NCI-H460 (cell line): ENCODE measurements at places on chromosomes 12 and 14.

DNA sequence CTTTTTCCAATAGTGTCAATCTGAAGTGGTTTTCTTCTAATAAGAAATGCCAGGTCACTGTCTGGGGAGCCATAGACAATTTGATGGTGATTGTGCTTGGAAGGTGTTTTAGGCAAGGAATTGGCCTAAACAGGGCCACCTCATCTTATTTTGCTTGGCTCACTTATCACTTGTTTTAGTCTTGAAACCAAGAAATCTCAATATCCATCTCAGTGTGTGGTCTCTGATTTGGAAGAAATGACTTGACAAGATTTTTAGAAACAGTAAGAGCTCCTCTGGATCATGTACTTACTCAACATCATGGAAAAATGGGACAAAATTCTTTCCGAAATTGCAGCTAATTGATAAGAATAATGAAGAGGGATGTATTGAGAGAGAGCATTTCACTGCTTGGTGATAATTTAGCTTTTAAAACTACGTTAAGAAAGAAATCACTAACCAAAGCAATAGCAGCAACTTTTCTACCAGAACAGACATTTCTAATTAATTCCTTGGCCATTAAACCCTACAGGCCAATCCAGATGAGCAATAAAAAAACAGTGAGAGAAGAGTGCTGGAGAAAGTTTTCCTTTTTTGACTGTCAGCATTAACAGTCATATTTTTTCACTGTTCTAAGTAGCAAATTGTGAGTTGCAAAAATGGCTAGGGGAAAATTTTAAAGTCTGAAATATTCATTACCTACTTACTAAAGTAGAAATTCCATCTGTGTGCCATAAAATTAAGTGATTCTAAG, 157.3 kb downstream of the AEBP2 start:
- DNase-seq, result no peak

DNA sequence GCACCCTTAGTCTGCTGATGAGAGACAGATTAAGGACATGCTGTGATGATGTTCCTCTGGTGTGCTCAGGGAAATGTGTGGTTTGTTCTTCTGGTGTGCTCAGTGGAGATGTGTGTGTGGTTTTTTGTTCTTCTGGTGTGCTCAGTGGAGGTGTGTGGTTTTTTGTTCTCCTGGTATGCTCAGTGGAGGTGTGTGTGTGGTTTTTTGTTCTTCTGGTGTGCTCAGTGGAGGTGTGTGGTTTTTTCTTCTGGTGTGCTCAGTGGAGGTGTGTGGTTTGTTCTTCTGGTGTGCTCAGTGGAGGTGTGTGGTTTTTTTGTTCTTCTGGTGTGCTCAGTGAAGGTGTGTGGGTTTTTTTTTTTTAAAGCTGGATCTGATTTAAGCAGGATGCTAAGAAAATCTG, 15.4 kb downstream of the PIWIL1 start:
- no peak for DNase-seq

DNA sequence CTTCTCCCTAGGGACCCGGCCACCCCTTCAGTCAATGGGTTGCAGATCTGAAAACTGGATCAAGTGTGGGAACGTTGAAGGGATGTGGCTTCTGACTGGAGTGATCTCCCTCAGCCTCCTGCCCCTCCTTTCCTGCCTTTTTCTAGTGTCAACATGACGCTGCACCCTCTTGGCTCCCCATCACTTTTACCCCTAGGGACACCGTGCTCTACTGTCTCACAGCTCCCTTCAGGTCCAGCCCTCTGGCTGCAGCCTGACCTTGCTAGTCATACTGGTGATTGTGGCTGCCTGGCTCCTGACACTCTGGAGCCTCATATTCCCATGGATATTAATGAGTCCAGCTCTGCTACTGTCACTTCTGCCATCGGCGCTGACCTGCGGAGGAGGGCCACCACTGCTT, 51.5 kb upstream of the RASSF3 start:
- DNase-seq, result no peak

GRCh38 chr14:57326253-57326652, 57.5 kb downstream of the AP5M1 start:
- no peak for DNase-seq

- peak; percentile 31 for DNase-seq
Measured at GRCh38 chr12:114476159-114476558, 70.2 kb upstream of the TBX5 start.

- no peak for DNase-seq
Measured at GRCh38 chr12:80752464-80752863, 35.8 kb downstream of the MYF5 start.

DNA sequence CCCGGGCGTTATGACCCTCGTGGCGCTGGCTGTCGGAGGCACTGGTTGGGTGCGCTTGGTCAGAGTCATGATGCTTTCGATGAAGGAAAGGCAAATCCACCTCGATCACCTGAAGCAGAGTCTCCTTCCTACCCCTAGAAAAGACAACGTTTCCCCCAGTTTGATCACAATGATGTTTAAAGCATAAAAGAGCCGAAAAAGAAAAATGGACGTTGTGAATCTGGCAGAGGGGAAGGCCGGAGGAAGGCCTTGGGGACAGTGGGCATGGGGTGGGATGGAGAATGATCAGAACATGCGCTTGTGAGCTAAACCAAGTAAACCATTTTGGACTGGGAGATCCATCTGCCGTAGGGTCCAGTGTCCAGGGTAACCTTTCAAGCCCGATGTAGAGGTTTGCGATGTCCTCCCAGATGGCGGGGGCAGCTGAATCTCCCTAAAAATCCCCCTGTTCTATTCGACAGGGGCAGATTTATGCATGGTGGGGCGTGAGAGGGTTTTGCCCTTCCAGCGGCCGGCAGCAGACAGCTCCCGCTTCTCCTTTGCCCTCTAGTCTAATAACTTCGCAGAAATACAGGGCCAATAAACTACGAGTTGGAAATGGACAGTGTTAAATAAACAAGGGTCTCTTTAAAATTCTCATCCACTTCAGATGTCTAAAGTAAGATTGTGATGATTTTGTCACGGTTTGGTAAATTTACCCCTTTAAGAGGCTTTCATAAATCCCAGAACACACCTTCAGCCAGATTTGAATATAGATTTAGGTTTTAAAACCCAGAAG, 2.3 kb upstream of the OTX2 start:
- DNase-seq, result no peak

- no peak for DNase-seq
Measured at GRCh38 chr12:65634061-65634460, 190.2 kb upstream of the HMGA2 start.

GRCh38 chr12:11862798-11863197, 207.9 kb upstream of the BCL2L14 start:
- DNase-seq, result no peak

DNA sequence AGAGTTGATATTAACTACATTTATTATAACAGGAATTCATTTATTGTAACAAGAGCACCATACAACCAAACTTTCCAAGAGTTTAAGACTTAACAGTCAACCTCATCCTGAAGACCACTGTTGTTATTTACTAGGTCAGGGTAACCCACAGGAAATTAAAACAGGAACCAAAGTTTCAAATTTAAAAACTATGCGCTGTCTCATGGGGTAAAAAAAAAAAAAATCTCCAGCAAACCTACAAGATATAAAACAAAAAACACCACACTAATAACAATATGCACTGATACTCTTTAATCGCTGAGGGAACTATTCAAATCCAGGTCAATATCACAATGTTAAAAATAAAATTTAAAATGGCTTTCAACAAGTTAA, 44.5 kb downstream of the FOXN3 start:
- no peak for DNase-seq

- no peak for DNase-seq
Measured at GRCh38 chr14:27485193-27485592, 887.4 kb upstream of the NOVA1 start.

DNA sequence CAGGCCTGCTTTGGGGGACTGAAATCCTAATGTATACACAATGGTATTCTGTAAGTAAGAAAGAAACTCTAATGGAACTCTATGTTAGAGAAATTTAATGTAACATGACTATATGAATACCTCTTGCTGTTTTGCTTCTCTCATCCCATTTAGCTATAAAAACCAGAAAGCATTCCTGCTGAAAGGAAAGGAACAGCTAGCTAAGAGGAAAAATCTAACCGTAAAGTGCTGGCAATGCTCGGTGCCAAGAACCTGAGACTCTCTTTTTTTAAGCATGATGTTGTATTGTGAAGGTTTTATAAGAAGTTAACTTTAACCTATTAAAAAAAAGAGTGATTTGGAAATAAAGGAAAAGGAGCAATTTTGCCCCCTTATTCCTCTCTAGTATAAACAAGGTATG, 75.6 kb upstream of the DACT1 start:
- no peak for DNase-seq

DNA sequence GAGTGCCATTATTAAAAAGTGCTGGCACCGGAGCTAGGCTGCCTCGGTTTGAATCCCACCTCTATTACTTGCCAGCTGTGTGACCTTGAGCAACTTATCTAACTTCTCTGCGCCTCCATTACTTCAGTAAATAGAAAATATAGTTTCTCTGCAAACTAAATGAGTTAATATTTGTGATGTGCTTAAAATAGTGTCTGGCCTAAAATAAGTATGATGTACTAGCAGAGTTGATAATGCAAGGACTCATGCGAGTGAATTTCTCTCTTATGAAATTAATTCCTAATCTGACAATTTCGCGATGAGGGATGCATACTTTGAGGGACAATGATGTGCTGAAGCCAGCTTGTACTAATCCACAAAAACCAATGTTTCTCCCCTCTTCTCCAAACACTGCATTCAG, 180.8 kb upstream of the NTF3 start:
- no peak for DNase-seq

GRCh38 chr14:68894802-68895703, 84.0 kb downstream of the ACTN1 start:
- no peak for DNase-seq

- DNase-seq, result no peak
Measured at GRCh38 chr14:105486163-105486973, at the start of gene CRIP1. CRIP1 (plus strand) TSS chr14:105486886; CDS start chr14:105487260, 374 bp downstream.

GRCh38 chr14:90671382-90672234, 144.6 kb downstream of the TTC7B start:
- DNase-seq, result no peak

DNA sequence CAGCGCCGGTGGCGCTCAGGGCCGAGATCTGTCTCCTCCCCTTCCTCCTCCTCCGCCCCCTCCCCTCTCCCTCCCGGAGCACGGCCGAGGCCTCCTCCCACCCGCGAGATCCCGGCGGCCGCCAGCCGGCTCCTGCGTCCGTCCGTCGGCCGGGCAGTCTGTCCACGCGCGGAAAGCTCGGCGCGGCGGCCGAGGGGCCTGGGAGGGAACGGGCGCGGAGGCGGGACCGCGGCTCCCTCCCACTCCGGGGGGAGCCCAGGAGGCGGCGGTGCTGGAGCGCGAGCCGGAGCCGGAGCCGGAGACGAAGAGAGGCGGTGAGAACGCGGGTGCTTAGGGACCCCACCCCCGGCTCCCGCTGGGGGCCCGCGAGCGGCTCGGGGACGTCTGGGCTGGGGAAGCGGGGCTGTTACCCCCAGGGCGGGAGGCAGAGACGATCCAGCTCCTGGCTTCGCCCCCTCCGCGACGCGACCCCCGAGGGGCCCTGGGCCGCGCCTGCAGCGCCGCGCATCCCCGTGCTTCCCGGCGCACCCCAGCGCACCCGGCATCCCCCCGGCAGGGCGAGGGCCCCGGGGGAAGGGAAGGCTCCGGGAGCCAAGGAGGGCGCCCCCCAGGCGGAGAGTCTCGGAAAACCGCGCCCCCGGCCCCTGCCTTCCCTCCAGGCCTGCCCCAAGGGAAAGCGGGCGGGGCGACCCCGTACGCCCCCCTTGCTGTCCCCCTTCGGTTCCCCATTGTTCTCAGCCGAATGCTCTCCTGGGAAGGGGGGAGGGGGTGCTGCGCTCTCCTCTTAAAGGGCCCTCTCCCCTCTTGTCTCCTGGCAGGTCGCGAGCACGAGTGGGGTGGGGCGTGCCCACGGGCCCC, at the start of gene DTX1:
Gene DTX1 (plus strand): TSS at position 100 of the 858 bp plus-strand sequence. CDS start 1,463 bp downstream, outside the sequence.
- no peak for DNase-seq

DNA sequence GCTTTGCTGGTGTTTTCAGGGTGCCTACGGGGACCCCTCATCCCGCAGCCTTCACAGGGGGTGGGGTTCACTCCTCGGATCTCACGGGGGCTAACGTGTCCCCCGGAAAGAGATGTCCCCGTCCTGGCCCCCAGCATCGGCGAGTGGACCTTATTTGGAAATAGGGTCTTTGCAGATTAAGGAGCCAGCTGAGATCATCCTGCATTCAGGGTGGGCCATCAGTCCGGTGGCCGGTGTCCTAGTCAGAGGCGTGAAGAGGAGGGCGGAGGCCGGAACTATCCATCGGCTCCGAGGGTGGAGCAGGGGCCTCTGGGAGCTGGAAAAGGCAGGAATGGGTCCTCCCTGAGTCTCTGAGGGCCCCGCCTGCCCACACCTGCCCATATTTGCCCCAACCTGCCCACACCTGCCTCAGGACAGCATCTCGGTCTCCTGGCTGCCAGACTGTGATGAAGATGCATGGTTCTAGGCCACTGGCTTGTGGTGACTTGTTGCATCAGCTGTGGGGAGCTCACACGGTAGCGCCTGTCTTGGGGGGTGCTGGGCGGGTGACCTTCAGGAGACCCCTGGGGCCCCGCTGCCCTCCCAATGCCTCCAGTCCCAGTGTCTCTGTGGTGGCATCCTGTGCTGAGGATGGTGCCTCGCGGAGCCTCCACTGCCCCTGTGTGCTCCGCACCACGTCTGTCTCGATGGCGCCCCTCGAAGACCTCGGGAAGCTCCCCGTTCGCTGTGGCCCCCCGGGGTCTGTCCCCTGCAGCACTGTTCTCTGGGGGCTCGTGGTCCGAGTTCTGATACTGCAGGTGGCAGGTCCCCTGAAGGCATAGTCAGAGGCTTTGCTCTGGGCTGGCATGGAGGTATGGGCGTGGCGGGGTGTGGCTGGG, 14.7 kb downstream of the NOC4L start:
- no peak for DNase-seq

DNA sequence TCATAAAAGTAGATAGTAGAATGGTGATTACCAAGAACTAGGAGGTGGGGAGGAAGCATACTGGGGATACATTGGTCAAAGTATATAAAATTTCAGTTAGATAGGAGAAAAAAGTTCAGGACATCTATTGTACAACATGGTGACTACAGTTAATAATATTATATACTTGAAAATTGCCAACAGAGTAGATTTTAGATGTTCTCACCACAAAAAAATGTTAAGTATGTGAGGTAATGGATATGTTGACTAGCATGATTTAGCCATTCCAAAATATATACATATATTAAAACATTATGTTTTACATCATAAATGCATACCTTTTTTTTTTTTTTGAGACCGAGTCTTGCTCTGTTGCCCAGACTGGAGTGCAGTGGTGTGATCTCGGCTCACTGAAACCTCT, 31.0 kb downstream of the TMEM116 start:
- DNase-seq, result no peak

GRCh38 chr12:43069768-43070221, 480.2 kb upstream of the PRICKLE1 start:
- no peak for DNase-seq

DNA sequence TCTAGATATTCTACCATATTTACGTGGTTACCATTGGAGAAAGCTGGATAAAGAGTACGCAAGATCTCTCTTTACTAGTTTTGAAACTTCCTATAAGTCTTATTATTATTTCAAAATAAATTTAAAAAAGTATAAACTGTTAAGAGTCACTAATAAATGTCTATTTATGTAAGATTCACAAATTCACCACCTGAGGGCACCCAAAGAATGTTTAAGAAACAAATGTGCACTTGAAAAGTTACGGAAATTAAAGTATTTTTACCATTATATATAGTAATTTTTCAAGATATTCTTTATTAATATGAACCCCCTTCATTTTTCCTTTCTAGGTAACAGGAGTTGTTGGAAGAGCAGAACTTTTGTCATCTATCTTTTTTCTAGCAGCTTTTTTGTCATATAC, 11.9 kb downstream of the TMTC3 start:
- DNase-seq, result peak; percentile 30
